Natural killer cell treated with Interleukin-12 subunit alpha and Interleukin-12 subunit beta and Interleukin-15 and Interleukin-18, amount 100 ng/mL, for 72 hours (primary cell): ENCODE measurements at places on chromosomes 16 and 17. TPM values are rescaled to one million over a fixed set of nuclear protein-coding genes. Genes with fewer than 3 reads are reported as not detected.

- H3K27me3 ChIP-seq = peaks cover 6% of the 10 kb centered on the region
- peak overlapping the region; percentile 33 for H3K4me3 ChIP-seq
- DNase-seq = no peak
- peaks cover 12% of the 10 kb centered on the region for H3K4me1 ChIP-seq
- peak overlapping the region; percentile 0 for H3K27ac ChIP-seq
Observed at GRCh38 chr16:21023509-21024202, 123.1 kb downstream of the LYRM1 start.

DNA sequence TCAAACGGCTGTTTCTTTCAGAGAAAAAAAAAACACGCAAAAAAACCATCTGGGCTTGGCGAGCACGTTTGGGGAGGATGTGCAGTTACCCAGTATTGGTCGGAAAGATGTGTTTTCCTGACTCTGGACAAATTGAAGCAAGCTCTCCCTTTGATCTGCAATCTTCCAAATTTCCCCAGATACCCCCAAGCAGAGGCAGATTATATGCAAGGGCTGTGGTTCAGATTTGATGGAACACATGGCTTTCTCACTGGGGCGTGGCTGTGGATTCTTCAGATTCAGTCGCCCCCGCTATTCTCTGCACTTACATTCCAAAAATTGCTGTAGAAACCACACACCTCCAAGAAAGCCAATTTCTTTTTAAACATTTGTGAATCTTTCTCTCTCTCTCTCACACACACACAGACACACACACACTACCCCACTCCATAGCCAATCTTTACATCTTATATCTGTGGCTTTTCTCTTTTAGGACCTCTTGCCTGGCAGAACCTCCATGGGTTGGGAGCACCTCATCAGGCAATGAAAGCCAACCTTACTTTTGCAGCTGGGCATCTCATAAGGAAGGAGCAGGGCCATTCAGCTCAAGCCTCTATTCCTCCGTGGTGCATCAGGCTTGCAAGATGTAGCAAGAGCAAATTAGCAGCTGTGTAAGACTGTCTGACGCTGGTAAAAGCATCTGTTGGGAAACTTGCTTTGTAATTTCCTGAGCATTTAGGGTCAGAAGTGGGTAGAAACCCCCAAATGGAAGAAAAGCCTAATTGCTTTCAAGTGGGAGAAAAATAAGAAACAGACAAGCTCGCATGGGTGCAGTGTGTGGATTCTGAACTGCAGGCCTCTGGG lies 103.9 kb upstream of the FAM20A start:
- no peaks in the 10 kb centered on the region for H3K36me3 ChIP-seq
- no peak for DNase-seq
- H3K27ac ChIP-seq = no peak overlapping the region
- no peak overlapping the region for H3K4me3 ChIP-seq
- H3K4me1 ChIP-seq = no peaks in the 10 kb centered on the region

DNA sequence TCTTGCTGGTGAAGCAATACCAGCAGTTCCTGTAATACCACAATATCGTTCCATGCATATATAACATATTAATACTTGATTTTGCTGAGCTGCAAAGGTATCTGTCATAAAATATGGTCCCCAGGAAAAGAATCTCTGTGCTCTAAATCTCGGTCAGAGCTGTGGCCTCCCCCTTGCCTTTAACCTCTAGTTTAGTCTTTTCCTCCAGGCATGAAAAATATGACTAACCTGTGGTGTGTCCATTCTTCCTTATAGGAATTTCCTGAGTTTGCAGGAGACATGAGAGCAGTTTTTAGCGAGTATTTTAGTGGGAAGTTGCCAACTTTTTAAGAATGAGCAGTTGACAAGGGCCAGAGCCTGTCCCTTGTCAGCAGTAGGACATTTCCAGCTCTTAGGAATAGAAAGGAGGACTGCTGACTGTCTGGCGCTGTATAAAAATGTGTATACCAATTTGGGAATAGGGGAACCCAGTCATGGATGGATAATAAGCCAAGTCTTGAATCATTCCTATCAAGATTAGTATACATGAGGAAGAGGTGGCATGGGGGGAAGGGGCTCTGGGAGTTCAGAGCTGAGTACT lies 8.7 kb downstream of the ATXN1L start:
- no peak for DNase-seq
- peak overlapping the region; percentile 28 for H3K4me3 ChIP-seq
- H3K27me3 ChIP-seq = no peaks in the 10 kb centered on the region
- peak overlapping the region; percentile 93 for H3K27ac ChIP-seq
- H3K36me3 ChIP-seq = peaks cover 12% of the 10 kb centered on the region

DNA sequence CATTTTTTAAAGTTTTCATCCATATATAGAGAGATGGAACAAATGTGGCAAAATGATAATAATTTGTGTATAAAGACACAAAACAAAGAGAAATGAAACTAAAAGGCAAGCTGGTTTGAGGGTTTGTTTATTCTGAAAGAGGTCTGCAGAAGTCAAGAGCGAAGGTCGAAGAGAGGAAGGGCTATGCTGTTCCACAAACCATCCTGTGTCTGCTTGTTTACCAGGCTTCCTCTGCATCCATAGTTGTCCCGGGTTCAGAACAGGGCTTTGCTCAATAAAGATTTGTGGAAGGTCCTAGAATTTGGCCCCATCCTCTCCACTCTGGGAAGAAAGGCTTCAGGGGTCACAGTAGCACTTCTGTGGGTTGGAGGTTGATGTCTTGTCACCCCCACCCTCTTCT lies 2.4 kb upstream of the MARVELD3 start:
- H3K4me1 ChIP-seq = peaks cover 8% of the 10 kb centered on the region
- DNase-seq = no peak
- H3K27me3 ChIP-seq = peaks cover 16% of the 10 kb centered on the region
- H3K4me3 ChIP-seq = no peak overlapping the region
- H3K36me3 ChIP-seq = no peaks in the 10 kb centered on the region

- peaks cover 70% of the 10 kb centered on the region for H3K27me3 ChIP-seq
- H3K36me3 ChIP-seq = no peaks in the 10 kb centered on the region
Observed at GRCh38 chr16:54938212-54939028, 7.8 kb downstream of the IRX5 start.

DNA sequence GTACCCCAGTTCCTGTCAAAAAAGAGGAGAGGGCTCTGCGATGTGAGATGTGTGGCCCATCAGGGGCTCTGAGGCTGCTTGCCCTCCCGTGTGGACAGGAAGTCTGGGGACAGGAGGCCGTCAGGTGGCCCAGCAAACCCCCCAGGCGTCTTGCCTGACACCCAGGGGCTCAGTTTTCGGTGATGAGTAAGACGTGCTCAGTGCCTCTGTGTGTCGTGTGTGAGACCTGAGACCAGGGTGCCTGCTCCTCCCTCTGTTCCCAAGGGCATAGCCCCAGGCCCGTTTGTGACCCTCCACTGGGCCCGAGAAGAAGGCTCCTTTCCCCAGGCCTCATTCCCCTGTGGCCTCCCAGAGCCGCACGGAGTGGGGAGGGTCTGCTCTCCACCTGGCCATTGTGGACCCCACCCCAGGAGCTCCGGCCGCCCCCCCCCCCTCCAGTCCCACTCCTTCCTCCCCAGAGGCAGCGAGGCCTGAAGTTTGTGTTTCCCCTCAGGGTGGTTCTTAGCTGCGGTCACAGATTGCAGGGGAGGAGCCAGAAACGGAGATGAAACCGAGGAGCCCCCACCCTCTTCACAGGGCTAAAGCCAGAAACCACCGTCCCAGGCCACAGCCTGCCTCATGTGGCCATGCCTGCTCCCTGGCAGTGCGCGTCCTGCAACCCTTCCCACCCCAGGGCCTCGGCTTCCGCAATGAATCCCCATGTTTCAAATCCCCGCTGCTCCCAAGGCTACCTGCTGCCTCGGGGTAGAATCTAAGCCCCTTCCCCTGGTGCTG lies 4.9 kb upstream of the ACTG1 start:
- H3K4me1 ChIP-seq = peaks cover 11% of the 10 kb centered on the region
- H3K36me3 ChIP-seq = no peaks in the 10 kb centered on the region
- H3K4me3 ChIP-seq = peak overlapping the region; percentile 74
- H3K27ac ChIP-seq = peak overlapping the region; percentile 79
- DNase-seq = no peak
- peaks cover 2% of the 10 kb centered on the region for H3K27me3 ChIP-seq

GRCh38 chr17:47850692-47851573 lies at the start of gene SP6:
SP6 (minus strand) TSS chr17:47851163; CDS start chr17:47848429, 2,734 bp downstream.
- H3K27ac ChIP-seq = no peak within 1 kb of the TSS
- peaks cover 60% of the 10 kb centered on the region for H3K27me3 ChIP-seq
- peak; percentile 79 for DNase-seq
- H3K4me1 ChIP-seq = peaks cover 26% of the 10 kb centered on the region

DNA sequence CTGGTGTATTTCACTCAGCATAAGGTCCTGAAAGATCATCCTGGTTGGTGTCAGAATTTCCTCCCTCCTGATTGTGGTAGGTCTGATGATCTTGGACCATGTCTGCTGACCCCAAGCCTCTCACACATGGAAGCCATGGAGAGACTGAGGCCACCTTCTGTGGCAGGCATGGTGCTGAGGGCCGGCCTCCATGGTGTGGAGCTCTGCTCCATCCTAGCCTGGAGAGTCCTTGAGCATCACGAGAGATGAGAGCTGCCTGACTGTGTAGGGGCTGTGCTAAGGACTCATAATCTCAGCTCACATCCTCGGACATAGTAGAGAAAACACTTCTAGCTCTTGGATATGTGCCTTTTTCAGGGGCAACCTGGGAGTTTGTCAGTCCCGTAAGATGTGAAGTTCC lies 40.6 kb downstream of the MPRIP start:
- H3K4me1 ChIP-seq = peaks cover 17% of the 10 kb centered on the region
- DNase-seq = no peak
- H3K36me3 ChIP-seq = no peaks in the 10 kb centered on the region
- no peak overlapping the region for H3K27ac ChIP-seq
- no peak overlapping the region for H3K4me3 ChIP-seq

- peak; percentile 31 for DNase-seq
- peaks cover 5% of the 10 kb centered on the region for H3K4me1 ChIP-seq
- H3K4me3 ChIP-seq = no peak overlapping the region
- no peaks in the 10 kb centered on the region for H3K36me3 ChIP-seq
Observed at GRCh38 chr16:56975714-56976113, 13.6 kb upstream of the NLRC5 start.

DNA sequence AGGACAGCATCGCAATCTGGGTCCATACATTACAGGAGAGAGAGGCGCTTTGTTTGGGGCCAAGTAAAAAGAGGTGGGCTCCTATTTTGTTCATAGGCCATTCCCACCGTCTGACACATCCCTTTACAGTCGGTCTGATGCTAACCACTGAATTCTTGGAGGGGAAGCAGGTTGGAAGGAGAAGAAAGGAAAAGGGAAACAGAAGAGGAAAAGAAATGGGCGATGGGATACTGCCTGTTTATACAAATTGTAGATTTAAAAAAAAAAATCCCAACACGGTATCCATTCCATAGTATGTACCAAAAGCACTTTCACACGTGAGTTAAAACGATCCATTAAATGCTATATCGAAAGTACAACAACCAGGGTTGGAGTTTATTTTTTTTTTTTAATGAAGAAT lies 4.0 kb upstream of the ZFHX3 start:
- no peak for DNase-seq
- H3K4me3 ChIP-seq = no peak overlapping the region
- no peaks in the 10 kb centered on the region for H3K36me3 ChIP-seq
- H3K27ac ChIP-seq = no peak overlapping the region

GRCh38 chr16:85015481-85016187 lies 4.3 kb upstream of the ZDHHC7 start:
- H3K27ac ChIP-seq = no peak overlapping the region
- peaks cover 18% of the 10 kb centered on the region for H3K4me1 ChIP-seq
- DNase-seq = no peak

DNA sequence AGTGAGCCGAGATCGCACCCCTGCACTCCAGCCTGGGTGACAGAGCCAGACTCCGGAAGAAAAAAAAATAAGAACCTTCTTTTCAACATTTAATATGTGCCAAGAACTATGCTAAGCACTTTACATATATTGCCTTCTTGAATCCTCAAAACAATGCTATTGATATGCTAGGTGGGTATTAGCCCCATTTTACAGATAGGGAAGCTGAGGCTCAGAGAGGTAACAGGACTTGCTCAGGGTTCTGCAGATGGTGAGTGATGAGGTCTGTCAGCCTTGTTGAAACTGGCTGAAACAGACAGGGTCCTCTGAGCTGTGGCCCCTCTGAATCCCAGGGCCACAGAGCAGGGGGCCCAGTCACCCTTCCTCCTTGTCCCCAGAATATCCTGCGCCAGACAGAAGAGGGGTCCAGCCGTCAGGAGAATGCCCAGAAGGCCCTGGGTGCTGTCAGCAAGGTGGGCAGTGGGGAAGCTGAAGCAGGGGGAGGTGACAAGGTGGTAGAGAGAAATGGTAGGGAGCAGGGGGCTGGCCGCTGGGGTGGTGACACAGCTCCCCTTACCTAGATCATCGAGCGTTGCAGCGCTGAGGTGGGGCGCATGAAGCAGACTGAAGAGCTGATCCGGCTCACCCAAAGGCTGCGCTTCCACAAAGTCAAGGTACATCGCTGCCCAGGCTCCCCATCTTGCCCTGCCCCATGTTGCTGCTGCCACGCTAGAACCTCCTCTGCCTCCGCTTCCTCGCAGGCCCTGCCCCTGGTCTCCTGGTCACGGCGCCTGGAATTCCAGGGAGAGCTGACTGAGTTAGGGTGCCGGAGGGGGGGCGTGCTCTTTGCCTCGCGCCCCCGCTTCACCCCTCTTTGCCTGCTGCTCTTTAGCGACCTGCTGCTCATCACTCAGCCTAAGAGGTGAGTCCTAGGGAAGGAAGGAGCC lies 8.2 kb downstream of the ARHGEF15 start:
- H3K4me1 ChIP-seq = no peaks in the 10 kb centered on the region
- DNase-seq = no peak
- no peak overlapping the region for H3K27ac ChIP-seq
- no peak overlapping the region for H3K4me3 ChIP-seq
- no peaks in the 10 kb centered on the region for H3K36me3 ChIP-seq
- peaks cover 8% of the 10 kb centered on the region for H3K27me3 ChIP-seq

DNA sequence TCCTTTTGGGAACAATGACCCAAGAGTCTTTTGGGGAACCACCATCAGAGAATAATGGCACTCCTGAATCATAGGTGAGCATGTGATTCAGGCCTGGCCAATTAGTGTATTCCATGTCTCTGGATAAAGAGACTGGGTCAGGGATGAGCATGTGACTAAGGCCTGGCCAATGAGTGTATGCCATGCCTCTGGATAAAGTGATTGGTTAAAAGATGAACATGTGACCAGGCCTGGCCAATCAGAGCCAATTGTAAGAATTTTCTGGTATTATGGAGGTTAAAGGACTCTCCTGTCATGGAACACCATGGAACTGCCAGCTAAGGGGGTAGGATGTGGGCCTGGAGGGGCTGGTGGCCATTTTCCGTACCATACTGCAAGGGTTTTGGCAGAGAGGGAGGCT lies 194.3 kb downstream of the C16orf78 start:
- no peaks in the 10 kb centered on the region for H3K27me3 ChIP-seq
- no peak overlapping the region for H3K4me3 ChIP-seq
- no peak overlapping the region for H3K27ac ChIP-seq
- no peaks in the 10 kb centered on the region for H3K4me1 ChIP-seq
- no peaks in the 10 kb centered on the region for H3K36me3 ChIP-seq

Gene SLX4
- 18.4 TPM for total RNA-seq

Gene TEX19
- not detected for total RNA-seq

Gene CORO7
- 166 TPM for total RNA-seq

Gene SLC5A10
- not detected for total RNA-seq

Gene ITGAD
- total RNA-seq = not detected

Gene KRT12
- not detected for total RNA-seq

Gene ZNF778
- 23.3 TPM for total RNA-seq

Gene DPEP2
- 2.2 TPM for total RNA-seq

Gene USP10
- 156 TPM for total RNA-seq

Gene MARVELD3
- total RNA-seq = not detected

Gene OSBPL7
- total RNA-seq = 28.6 TPM

Gene TP53TG3C
- total RNA-seq = not detected
